ENCODE measurements at places on chromosomes 1 and 21.

GRCh38 chr1:181479137-181479745 is 4.1 kb upstream of the CACNA1E start:
- DNase-seq: no peak

- DNase-seq: no peak
Measured at GRCh38 chr1:185960422-185961321, 226.5 kb downstream of the HMCN1 start.

DNA sequence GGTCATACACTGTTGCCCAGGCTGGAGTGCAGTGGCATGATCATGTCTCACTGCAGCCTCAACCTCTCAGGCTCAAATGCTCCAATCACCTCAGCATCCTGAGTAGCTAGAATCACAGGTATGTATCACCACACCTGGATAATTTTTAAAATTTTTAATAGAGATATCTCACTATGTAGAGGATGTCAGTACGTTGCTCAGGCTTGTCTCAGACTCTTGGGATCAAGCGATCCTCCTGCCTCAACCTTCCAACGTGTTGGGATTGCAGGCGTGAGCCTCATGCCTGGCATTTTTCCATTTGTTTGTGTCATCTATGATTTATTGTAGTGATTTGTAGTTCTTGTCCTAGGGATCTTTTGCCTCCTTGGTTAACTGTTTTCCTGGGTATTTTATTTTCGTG is 985.2 kb upstream of the B3GALT2 start:
- DNase-seq: no peak

- no peak for DNase-seq
Measured at GRCh38 chr1:45437323-45437722, 53.6 kb downstream of the TESK2 start.

- no peak for DNase-seq
Measured at GRCh38 chr1:204442376-204443259, 31.0 kb upstream of the PPP1R15B start.

DNA sequence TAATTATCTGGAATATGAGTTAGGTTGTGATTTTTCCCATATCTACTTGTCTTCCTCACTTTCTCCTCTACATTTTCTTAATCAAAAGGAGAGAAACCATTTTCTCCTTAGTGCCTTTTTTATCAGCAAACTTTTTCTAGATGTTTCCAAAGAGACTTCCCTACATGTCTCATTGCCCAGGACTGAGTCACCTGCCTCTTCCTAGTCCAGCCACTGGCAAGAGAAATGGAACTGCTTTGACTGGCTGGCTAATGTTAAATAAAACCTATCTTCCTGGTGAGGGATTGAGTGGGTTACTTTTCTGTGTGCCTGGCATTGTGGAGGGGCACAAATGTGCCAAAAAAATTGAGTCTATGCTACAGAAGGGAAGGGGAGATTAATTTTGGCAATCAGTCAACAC is 52.1 kb upstream of the CD5L start:
- DNase-seq: no peak

DNA sequence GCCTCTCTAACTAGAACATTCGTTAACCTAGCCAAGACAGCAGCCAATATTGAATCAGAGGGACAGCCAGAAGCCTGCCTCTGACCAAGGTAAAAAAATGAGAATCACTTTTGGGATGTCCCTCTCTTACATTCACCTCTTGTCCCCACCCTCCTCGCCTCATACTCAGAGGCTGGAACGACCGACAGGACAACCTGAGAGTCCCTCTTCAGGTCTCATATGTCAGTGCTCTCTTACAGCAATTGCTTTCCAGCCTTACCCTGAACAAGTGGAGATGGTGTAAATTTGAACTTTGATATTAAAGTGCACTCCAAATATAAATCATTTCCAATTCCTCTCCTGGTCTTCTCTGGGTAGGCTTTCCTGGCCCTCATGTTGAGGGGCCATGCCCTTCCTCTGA is 327.5 kb downstream of the KCTD3 start:
- DNase-seq: no peak

DNA sequence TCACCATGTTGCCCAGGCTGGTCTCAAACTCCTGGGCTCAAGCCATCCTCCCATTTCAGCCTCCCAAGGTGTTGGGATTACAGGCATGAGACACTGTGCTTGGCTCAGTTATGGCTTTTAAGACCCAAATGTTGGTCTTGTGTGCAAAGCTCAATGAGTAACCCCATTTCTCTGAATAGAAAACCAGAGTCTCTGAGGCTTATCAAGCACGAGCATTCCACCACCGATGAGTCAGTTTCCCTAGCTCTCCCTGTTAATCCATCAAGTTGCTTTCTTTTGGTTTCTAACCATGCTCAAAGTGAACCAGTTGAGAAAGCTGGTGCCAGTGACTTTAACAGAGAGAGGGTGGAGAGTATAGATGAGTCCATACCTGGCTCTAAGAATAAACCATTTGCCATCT is 350.9 kb upstream of the ADGRL2 start:
- DNase-seq: no peak

DNA sequence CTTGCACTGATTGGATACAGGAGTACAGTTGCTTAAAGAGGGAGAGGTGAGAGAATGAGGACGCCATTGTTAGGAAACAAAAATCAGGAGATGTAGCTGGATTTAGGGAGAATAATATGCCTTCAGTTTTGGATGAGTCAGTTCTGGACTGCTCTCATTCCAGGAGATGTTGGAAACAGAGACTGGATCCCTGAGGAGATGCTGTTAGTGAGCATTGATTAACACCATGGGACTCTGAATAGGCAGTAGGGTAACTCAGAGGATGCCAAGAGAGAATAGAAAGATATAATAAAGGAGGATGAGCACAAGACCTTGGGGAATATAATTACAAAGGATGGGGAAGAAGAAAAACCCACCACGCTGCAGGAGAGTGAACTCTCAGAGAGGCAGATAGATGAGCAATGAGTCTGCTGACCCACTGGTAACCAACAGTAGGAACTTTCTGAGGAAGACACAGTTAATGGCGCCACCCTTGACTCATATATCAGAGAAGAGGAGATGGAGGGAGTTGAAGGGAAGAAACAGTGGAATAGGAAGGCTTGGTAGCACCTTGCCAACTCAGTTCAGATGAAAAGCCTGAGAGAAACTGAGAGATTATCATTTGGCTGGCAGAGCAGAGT is 10.5 kb downstream of the KCNJ15 start:
- DNase-seq: no peak

- DNase-seq: no peak
Measured at GRCh38 chr1:188281921-188282320, 1453.2 kb downstream of the PLA2G4A start.

- no peak for DNase-seq
Measured at GRCh38 chr1:44834328-44834727, 8.7 kb downstream of the PTCH2 start.

GRCh38 chr1:165824269-165824643 is 3.2 kb upstream of the UCK2 start:
- DNase-seq: no peak

GRCh38 chr1:21764615-21765423 is 18.1 kb downstream of the USP48 start:
- DNase-seq: no peak

GRCh38 chr1:235060607-235061470 is 67.8 kb downstream of the TOMM20 start:
- no peak for DNase-seq

DNA sequence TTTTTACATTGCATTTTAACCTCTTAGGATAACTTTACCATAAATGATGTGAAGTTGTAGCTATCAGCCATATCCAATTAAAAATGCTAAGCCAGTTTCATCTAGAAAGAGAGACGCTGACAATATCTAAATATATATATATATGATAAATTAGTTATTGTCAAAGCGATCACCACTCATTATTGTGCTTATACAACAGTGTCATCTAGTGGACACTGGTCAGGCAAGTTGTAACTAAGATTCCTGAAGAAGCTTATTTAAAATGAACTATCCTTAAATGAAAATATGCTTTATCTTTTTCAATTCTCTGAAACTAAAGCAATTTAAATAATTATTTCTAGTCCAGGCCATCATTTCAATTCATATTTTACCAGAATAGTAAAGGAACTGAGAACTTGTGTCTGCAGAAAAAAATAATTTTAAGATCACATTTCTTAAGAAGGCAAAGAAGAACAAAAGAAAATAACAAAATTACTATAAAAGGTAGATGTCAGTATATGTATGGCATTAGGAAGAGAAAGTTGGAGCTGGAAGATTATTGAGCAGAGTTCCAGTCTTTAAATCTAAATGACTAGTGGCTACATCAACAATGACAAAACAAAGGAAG is 193.3 kb upstream of the SNX7 start:
- DNase-seq: no peak

DNA sequence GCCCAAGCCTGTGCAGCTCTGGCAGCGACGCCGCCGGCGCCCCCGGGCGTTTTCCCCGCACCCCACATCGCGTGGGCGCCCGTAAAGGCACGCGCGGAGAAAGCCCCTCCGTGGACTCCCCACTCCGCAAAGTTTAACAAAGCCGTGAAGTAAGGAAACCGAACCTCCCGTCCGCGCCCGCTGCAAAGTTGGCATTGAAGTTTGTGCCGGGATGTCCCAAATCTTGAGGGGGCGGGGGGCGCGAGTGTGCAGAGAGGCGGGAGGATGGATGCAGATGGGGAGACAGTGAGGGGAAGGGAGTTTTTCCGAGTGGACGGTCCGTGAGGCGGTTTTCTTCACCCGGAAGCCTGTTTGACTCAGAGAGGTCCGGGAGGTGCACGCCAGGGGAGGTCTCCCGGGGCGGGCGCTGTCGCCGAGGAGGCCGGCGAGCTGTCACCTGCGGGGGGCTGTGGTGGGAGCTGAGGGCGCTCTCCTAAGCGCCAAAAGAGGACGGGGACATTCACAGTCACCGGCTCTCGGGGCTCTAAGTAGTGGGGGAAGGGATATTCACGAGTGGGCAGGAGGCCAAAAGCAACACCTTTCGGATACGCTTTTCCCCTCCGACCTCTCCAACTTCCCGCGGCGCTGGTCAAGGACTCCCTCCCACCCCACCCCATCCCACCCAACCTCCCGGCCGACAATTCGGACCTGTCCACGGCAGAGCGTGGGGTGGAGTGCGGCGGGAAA is 1.3 kb downstream of the WLS start:
- DNase-seq: no peak
